Brain pericyte (primary cell): ENCODE measurements at places on chromosomes 6 and 20.

- no peak for DNase-seq
Measured at GRCh38 chr6:9420316-9421015, 985.1 kb upstream of the SLC35B3 start.

GRCh38 chr6:73694711-73695411, 1.1 kb upstream of the CD109 start:
- no peak for DNase-seq

DNA sequence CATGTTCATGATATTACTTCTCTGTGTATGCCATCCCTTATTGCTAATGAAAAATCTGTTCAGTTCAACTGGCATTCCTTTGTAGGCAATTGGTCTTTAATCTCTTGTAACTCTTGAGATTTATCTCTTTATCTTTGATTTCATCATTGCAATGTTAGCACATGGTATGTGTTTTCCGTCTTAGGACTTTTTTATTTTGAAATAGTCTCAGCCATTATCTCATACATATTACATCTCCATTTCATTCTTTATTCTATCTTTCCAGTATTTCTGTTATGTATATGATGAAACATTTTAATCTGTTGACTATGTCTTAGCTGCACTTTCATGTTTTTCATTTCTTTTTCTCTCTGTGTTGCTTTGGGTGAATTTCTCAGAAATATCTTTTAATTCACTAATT, 58.1 kb downstream of the VSTM2L start:
- no peak for DNase-seq

GRCh38 chr6:107644513-107644912, 154.6 kb downstream of the SOBP start:
- no peak for DNase-seq
